Cerebellar cortex (tissue), 1 donor: ENCODE measurements at places on chromosomes 5 and 9.

DNA sequence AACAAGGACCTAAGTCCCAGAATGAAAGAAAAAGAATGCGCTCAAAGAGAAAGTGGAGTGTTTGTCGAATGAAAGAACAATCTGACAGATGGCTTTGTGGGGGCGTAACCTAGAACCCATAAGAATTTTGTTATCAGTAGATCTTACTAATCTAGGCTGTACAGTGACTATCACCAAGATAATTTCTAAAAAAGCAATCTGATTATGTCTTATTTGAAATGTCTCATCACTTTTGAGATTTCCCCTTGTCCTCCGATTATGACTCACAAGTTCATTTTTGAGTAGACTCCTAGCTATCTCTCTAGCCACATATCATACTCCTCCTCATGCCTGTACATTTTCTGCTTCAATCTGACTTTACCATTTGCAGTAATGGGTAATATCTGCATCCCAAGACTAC, 135.6 kb upstream of the SMARCA2 start:
- no peak for DNase-seq

DNA sequence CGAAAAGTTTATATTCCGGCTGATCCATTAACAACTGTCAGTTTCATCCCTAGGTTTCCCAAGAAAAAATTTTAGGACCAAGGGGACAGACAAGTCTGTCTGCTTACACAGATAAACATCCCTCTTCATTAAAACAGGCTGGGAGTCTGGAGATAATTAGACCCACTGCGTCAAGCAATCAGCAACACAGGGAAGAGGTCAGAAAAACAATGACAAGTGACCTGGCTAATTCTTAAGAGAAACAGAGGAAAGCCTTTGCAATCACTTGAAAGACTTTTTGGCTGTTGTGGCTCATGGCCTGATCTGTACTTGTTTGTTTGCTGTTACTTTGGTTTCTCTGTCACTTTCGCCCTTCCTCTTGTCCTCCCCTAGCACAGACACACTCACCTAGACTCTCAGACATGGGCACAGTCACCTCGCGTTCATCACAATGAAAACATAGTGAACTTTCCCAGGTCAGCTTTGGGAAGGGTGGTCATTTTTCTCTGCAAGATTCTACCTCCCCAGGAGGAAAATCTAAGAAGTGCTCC, 2.9 kb upstream of the CCDC192 start:
- no peak for DNase-seq

- DNase-seq, result no peak
These were observed 41.1 kb downstream of the ACTBL2 start for GRCh38 chr5:57441557-57441956.

- no peak for DNase-seq
These were observed 5.9 kb upstream of the YTHDC2 start for GRCh38 chr5:113507601-113508000.

- no peak for DNase-seq
These were observed 1943.3 kb downstream of the MAT2B start for GRCh38 chr5:165448753-165449152.
